ENCODE measurements at places on chromosomes 2 and 18.

- no peak for DNase-seq
These were observed 5.6 kb upstream of the WDFY1 start for GRCh38 chr2:223950448-223951347.

DNA sequence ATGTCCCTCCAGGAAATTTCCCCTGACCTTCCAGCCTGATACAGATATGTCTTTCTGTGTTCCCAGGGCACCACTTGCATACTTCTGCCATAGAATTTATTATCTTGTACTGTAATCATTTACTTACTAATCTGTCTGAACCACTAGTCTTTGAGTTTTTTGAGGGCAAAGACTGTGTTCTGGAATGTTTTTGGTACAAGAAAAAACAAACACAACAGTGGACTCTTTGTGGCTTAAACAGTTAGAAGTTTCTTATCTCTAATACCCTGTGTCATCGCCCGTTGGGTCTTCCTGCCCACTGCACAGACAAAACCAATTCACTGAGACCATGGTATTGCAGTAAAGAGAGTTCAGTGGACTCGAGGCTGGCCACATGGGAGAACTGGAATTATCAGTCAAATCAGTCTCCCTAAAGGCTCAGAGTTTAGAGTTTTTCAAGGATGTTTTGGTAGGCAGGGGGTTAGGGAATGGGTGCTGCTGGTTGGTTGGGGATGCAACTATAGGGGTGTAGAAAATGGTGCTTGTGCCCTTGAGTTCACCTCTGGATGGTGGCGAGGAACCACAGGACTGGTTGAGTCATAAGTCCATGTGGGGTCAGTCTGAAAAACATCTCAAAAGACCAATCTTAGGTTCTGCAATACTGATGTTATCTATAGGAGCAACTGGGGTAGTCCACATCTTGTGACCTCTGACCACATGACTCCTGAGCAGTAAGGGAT is 20.3 kb downstream of the RALB start:
- DNase-seq: no peak

- no peak for DNase-seq
These were observed 361.8 kb upstream of the PIK3C3 start for GRCh38 chr18:41593171-41593675.

- DNase-seq: no peak
These were observed 36.6 kb downstream of the RBFA start for GRCh38 chr18:80070825-80071224.

GRCh38 chr2:64315291-64315960 is 138.5 kb upstream of the LGALSL start:
- DNase-seq: no peak

DNA sequence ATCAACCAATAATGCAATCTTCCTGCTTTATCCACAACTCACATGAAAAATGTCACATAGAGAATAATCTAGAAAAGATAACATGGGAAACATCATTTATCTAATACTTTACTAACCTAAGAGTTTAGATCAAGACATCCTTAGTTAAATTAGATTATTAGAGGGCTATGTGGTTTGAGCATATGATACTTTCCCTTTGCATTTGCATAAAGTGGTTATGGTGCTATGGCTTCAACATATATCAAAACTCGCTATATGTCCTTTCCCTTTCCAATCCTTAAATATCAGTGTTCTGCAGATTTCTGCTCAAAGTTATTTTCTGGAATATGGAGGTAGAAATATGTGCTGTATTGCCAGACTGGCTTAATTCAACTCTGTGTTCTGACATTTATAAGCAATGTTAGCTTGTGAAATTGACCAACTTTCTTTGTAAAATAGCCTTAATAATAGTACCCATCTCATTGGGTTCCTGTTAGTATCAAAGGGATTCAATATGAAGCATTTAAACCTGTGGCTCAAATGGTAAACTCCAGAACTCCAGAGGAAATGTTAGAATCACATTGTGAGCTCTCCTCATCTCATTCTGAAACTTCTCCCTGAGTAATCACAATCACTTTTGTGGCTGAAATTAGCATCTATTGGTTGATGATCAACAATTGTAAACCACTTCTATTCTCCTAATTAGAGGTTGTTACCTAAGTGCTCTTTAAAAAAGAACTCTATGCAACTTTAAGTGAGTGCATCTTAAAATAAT is 1089.9 kb upstream of the SLC39A10 start:
- DNase-seq: no peak

- no peak for DNase-seq
These were observed 54.6 kb downstream of the ZFP36L2 start for GRCh38 chr2:43171789-43172188.

DNA sequence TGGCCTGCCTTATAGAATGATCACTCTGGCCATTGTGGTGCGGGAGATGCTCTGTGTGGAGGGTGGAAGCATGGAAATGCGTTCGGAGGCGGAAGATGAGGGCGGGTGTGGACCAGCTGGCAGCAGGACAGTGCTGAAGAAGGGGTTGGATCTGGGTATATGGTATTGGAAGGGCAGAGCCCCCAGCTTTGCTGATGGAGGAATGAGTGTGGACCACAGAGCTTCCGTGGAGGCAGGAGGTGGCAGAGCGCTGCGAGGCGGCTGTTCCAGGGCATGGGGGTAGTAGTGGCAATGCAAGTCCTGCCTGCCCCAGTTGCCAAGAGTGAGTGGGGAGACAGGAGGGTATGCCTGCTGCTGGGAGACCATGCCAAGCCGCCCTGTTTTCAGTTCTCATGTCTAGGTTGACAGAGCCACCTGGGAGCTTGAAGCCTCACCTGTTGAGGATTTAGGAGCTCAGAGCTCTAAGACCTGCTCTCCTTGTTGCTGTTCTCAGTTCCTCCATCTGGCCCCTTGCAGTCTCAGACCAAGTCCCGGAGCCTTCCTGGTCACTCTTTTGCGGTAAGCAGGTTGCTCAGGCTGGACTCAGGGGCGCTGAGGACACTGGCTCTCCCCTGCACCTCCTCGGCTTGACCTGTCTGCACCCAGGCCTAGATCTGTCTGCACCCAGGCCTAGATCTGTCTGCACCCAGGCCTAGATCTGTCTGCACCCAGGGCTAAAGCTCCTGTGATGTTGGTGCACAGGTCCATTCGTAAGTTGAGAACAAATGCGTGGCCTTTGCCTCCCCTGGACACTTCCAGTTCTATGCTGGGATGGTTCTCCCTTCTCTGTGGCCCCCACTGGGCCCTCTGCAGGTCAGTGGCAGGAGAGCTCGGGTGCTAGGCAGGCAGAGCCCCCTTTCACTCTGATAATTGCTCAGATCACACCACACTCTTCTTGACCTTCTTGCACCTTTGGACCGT is 290.5 kb upstream of the HS6ST1 start:
- DNase-seq: no peak

- no peak for DNase-seq
These were observed 12.4 kb downstream of the PTPN4 start for GRCh38 chr2:119772128-119772527.

GRCh38 chr18:6120820-6121279 is 225.5 kb upstream of the TMEM200C start:
- no peak for DNase-seq

GRCh38 chr18:58388736-58389135 is 240.2 kb downstream of the ALPK2 start:
- DNase-seq: no peak

DNA sequence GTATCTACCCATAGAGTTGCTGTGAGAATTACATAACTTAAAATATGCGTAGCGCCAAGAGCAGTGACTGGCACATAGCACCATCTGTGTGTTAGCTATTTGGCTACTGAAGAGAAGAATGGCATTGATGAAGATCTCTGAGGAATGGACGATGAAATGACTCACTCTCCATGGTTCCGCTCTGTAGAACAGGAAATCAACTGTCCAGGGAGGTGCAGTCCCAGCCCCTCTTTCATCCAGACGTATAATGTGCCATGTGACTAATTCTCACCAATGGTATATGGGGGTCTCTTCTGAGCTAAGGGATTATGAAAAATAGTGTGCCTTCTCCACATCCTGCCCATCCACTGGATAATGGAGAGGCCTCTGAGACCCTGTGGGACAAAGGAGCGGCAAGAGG is 254.8 kb downstream of the CYP26B1 start:
- DNase-seq: no peak

DNA sequence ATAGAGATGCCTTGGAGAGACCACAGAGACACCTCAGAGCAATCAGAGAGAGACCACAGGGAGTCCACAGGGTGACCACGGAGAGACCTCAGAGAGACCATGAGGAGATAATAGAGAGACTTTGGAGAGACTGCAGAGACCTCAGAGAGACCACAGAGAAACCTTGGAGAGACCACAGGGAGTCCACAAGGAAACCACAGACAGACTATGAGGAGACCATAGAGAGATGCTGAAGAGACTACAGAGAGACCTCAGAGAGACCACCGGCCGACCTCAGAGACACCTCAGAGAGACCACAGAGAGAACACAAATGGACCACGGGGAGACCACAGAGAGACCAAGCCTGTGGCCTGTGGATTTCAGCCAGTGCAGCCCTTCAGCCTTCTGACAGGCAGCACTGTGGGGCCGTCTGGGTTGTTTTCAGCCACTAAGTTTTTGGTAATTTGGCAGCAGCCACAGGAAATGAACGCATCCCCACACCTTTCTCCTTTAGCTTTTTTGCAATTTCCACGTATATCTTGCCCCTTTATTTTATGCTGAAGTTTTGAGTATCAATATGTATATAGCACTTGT is 11.4 kb upstream of the TMEM18 start:
- DNase-seq: no peak
